ENCODE measurements at places on chromosomes 2 and 18.

- DNase-seq, result no peak
These were observed 199.4 kb downstream of the ZNF385B start for GRCh38 chr2:179661986-179662385.

DNA sequence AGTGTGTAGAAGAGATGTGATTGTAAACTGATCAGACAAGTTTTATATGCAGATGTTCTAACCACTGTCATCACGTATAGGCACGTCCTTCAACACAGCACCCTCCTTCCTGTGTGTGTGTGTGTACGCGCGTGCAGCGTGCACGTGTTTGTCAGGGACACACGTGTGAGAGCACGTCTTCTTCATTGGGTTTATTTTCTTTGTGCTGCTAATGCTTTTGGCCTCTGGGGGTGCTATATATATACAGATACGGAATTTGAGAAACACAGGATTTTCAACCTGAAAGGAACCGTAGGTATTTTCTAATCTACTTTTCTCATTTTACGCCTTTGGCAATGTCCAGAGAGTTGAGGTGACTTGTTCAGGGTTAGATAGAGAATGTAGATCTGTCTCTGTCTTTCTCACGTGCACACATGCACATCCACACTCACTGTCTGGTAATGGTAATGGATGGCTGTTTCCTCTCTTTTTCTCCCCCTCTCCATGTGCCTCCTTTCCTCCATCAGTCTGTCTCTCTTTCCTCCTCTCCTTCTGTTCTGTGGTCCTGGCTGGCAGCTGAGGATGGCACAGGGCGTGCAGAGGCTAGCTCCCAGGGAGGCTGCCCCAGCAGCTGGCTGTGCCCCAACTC, 13.4 kb upstream of the CELF4 start:
- DNase-seq, result no peak

DNA sequence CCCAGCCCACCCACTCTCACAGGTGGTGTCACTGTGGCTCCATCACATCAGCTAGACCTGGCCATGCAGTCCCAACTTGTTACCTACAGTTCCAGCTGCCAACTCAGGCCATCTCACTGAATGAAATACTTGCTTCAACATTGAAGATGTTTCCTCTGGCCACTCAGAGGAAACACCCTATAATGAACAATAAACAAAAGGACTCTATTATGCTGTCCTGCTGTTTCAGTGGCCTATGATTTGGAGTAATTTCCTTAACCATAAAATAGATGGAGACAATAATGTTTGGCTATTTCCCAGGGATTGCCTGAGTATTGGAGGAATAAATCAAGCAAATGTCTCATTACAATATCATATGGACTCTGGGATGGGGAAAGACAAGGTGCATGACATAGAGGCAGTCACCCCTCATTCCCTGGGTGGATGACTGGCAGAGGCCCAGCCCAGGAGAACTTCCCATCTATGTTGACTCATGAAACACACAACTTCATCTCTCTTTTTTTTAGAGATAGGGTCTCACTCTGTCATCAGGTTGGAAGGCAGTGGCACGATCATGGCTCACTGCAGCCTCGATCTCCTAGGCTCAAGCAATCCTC, 134.4 kb downstream of the TGIF1 start:
- DNase-seq, result no peak

- DNase-seq, result no peak
These were observed 50.4 kb downstream of the PAX8 start for GRCh38 chr2:113228351-113228750.
